ENCODE measurements at places on chromosomes 12 and 14.

- peak; percentile 58 for DNase-seq
These were observed 98.9 kb downstream of the RBM19 start for GRCh38 chr12:113867258-113867657.

- DNase-seq: peak; percentile 93
These were observed 3.7 kb upstream of the SETD1B start for GRCh38 chr12:121799842-121800693.

- peak; percentile 54 for DNase-seq
These were observed 799 bp downstream of the SLC38A6 start for GRCh38 chr14:60981633-60982455.

GRCh38 chr12:61996717-61997116, 263.5 kb upstream of the USP15 start:
- DNase-seq: no peak

DNA sequence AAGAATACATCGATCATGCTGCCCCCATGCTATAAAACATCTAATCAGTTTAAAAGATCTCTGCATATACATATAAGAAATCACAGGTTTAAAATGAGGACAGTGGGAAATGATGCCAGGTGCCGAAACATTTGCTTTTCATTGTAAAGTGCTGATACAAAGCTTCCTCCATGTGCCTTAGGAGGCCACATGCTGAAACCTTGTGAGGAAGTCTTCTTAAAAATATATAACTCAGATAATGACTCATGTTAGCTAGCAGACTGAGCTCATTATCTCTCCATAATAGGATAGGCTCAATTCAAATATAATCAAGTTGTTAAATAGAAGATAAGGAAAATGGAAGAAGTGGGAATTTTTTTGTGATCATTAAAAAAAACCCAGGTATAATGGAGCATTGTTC, 65.9 kb downstream of the RFX4 start:
- DNase-seq: no peak

DNA sequence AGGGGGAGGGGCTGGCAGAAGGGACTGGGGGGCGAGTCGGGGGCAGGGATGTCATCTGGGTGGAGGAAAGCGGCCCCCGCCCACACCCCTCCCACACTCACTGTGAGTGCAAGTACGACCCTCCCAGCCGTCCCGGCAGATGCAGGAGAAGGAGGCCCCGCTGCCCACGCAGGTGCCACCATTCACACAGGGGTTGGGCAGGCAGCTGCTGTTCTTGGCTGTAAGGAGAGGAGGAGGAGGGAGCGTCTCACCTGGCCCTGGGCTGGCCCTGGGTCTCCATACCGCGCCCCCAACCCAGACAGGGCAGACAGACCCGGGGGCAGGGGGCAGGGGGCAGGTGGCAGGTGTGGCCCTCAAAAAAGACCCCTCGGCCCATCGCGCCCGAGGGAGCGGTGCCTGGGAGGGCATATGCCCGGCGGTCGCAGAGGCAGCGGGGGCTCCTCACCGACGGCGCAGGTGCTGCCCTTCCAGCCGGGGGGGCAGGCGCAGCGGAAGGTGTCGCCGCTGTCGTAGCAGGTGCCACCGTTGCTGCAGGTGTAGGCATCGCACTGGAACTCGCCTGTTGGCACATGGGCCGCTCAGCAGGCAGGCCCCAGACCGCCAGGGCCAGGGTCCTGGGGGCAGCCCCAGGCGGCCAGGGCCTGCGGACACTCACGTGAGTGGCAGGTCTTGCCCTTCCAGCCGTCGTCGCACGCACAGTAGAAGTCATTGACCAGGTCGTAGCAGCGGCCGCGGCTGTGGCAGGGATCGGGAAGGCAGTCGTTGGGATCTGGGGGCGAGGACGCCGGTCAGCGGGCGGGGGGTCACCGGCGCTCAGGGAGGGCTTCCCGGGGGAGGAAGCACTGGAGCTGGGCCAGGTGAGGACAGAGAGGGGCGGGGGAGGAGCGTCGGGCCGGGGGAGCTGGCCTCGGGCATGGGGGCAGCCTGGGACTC, 20.6 kb downstream of the JAG2 start:
- DNase-seq: no peak

- no peak for DNase-seq
These were observed 525 bp upstream of the GPR68 start for GRCh38 chr14:91245029-91245428.

GRCh38 chr12:66636771-66637170, 42.1 kb downstream of the GRIP1 start:
- no peak for DNase-seq

DNA sequence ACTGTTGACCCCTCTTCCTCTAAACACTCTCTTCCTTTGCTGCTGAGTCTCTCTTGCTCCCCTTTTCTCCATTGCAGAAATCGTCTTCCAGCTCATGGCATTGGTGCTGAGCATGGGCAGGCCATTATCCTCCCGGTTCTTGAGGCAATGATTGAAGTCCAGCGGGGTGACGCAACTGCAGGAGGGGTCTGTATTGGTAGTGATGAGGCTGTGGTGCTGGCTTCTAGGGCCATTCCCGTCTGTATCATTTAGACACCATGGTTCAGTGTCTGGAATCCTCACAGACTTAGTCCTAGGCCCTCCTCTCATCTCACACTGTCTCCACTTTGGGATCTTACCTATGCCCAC, 720 bp upstream of the SLC22A17 start:
- DNase-seq: no peak

GRCh38 chr12:6839482-6840201, 1.1 kb upstream of the GNB3 start:
- DNase-seq: no peak

DNA sequence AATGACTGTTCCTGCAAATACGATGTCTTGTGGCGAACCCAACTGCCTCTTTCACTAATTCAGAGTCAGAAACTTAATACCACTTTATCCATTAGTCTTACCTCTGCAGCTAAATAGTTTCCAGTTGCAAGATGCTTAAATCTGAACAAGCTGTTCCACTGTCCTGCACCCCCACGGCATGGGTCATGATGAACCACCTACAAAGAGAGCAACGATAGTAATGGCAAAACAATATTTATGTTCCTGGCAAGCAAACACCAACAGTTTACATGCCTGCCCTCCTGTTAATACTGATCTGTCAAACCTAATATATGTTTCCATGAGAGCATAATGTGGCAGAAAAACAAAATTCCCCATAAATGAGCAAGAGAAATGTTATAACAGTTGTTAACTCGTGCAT, 121.9 kb downstream of the ITPR2 start:
- DNase-seq: no peak

DNA sequence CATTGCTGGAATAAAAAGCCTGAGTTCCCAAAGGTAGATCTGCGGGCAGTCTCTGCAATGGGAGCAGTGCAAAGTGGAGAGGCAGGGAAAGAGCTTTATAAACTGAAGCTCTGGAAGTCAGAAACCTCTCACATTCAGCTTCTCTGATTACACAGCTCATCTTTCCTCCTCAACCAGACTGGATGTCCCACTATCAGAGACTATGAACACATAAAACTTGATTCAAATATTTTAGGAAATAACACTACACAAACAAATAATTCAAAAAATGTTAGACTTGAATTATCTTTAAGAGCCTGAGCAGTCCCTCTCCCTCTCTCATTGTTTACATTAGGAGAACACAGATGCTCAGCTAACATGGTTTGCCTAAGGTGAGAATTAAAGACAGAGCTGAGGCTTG, 72.9 kb downstream of the DENND5B start:
- DNase-seq: no peak

DNA sequence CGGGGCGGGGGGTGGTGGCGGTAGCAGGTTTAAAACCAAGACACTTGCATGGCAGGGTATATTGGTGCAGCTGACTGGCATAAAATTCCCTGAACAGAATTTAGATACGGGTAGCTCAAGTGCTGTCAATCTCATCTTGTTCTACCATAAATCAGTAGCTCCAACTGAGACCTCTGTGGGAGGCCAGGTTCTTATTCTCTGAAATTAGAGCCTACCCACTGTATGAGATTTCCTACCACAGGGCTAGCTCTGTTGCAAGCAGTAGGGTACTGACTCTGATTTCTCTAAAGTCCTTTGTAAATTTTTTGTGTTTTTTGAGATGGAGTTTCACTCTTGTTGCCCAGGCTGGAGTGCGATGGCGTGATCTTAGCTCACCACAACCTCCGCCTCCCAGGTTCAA, 3.3 kb upstream of the RPLP0 start:
- DNase-seq: no peak

DNA sequence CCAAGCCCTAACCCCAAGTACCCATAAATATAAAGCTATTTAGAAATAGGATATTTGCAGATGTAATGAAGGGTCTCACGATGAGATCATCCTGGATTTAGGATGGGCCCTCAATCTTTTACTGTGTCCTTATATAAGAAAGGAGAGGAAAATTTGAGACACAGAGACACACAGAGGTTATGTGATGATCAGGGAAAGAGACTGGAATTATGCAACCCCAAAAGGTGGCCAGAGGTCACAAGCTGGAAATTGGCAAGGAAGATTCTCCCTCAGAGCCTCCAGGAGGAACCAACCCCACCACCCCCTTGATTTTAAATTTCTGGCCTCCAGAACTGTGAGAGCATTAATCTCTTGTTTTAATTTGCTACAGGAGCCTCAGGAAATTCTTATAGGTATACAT, 334.9 kb upstream of the PRICKLE1 start:
- DNase-seq: no peak

DNA sequence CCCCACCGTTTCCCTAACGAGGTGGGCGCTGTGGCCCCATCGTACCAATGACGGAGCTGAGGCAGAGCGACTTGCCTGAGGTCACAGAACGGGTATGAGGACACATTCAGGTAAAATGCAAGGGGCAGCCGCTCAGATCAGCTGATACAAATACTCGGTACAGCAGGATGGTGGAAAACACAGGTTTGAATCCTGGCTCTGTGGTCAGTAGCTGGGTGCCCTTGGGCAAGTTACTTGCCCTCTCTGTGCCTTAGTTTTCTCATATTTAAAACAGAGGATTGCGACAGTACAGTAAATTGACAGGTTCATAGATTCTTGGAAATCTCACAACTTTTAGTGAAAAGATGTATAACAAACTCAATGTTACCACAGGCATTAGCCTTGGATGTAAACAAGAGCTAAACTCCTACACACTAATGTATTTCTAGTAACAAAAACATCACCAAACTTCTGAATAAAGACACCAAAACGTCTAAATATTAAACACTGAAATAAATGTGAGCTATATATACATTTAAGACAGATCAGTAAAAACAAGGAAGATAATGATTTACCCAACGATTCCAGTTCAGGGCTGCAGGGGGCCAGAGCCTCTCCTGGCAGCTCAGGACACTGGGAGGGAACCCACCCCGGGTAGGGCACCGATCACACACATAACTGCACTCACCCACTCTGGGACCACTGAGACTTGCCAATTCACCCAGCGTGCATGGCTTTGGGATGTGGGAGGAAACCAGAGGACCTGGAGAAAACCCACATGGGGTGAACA, 128.4 kb downstream of the RBM19 start:
- no peak for DNase-seq

GRCh38 chr12:132153501-132154340, 9.5 kb downstream of the NOC4L start:
- DNase-seq: peak; percentile 93

DNA sequence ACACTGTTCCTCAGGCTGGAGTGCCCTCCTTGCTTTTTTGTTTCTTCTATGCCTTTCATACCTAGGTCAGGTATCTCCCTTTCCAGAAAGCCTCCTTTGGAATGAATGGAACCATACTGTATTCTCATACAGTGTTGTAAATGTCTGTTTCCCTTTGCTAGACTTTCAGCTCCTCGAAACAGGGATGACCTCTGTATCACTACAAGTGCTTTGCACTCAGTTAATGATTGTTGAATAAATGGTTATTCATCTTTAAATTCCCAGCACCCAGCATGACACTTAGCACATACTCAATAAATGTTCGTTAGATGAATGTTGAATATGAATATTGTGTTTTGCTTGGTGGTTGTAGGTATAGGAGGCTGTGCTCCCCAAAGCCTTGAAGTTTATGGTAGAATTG, 5.9 kb upstream of the TULP3 start:
- no peak for DNase-seq

- DNase-seq: no peak
These were observed 14.2 kb upstream of the BLTP3B start for GRCh38 chr12:100156731-100157426.

- peak; percentile 39 for DNase-seq
These were observed 227.2 kb downstream of the DACT1 start for GRCh38 chr14:58864751-58865513.

- no peak for DNase-seq
These were observed 4.9 kb upstream of the RNASE1 start for GRCh38 chr14:20807304-20808161.

- peak; percentile 18 for DNase-seq
These were observed 59.2 kb downstream of the RASSF8 start for GRCh38 chr12:26017484-26018211.

DNA sequence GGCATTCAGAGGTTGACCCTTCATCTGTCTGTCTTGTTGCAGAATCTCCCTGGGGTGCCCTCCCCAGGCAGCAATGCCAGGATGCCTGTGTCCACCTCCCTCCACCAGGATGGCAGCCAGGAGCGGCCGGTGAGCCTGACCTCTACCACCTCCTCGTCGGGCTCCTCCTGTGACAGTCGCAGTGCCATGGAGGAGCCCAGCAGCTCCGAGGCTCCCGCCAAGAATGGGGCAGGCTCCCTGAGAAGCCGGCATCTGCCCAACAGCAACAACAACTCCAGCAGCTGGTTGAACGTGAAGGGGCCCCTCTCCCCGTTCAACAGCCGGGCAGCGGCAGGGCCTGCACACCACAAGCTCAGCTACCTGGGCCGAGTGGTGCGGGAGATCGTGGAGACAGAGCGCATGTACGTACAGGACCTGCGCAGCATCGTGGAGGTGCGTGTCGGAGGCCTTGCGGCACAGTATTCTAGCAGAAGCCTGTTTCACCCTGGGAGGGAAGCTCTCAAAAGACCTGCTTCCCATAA, 23.4 kb downstream of the PLEKHG3 start:
- no peak for DNase-seq
